ENCODE measurements at places on chromosomes 16 and 17.

- peak; percentile 31 for DNase-seq
Measured at GRCh38 chr16:11781773-11782172, 15.3 kb downstream of the ZC3H7A start.

DNA sequence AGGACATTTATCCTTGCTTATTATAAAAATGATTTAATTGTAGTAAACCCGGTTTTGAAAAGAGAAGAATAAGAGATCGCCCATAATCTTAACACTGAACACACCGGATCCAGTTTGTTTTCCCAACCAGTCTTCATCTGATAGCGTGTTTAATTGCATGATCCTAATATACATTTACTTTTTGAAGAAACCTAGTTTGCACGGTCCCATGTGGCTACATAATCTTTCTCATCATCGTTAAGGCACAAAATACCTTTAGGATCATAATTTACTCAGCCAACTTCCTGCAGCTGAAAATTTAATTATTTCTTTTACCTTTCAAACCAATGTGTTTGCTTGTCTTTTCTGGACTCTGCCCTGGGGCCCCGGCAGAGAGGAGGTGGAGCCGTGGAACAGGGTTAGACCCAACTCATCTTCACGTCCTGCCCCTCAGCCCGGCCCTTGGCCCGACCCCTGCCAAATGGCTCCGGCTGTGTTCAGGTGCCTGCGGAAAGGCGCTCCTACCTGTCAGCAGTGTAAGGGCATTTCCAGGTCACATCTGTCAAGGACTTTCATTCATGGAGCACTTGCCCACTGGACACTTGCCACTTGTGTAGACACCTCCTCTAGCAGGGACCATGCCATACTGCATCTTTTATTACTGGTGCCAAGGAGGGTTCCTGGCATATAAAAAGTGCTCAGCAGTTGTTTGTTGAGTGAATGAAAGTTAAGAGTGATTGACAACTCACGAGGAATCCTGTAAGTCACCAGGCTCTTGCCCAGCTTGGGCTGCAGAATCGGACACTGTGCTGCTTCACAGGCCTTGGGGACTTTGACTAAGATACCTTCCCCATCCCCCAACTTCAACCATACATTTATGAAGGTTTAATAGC is 28.6 kb downstream of the SMARCE1 start:
- DNase-seq: no peak

- DNase-seq: peak; percentile 62
Measured at GRCh38 chr16:50152807-50153595, at the start of gene TENT4B. TSS of gene TENT4B (plus strand) at chr16:50153306. CDS start at chr16:50153622, 316 bp downstream.

- no peak for DNase-seq
Measured at GRCh38 chr17:45342871-45343526, 26.2 kb upstream of the MAP3K14 start.

DNA sequence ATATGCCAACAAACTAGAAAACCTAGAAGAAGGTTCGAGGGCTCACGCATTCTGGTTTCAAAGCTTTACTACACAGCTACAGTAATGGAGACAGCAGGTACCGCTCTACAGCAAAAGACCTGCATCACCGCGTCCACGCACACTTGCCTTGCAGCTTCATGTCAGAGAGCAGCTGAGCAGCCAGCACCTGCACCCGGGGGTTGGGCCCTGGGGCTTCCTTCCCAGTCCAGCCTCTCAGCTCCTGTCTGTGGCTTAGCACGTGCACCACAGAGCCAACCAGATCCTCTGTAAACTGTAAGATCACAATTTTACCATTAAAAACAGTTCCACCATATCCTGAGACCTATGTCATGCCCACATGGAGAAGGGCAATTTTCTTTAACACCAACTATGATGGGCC is 15.3 kb downstream of the MEAK7 start:
- DNase-seq: no peak

DNA sequence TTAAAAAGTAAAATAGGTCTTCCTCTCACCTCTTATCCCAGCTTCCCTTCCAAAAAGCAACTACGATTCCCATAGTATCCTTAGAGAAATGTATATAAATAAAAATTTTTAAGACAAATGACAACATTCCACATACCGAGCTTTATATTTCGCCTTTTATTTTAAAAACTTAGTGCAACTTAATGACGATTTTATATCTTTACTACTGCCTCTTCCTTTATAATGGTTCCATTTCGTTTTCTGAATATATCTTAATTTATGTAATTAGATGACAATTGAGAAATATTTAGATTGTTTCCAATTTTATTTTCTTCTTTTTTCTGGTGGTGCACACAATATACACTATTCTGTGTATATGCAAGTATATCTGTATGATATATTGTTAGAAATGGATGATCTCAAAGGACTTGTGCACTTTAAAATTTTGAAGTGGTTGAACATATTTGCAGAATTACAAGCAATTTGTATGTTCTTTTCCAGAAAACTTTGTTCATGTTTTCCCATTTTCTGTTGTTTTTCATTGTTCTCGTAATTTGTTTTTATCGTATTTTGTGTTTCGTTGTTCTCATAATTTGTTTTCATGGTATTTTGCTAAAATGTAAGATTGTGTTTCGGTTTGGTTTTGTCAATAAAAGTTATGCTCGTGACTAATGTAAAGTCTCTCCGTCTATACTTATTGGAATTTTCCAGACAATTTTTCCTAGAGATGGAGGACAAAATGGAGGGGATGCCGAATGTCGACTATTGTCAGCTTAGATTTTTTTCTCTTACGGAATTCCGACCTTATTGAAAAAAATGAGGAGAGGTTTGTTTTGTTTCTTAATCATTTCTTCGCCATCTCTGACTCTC is 20.4 kb upstream of the HOXB13 start:
- no peak for DNase-seq

- no peak for DNase-seq
Measured at GRCh38 chr16:82178352-82178751, 8.3 kb upstream of the MPHOSPH6 start.

DNA sequence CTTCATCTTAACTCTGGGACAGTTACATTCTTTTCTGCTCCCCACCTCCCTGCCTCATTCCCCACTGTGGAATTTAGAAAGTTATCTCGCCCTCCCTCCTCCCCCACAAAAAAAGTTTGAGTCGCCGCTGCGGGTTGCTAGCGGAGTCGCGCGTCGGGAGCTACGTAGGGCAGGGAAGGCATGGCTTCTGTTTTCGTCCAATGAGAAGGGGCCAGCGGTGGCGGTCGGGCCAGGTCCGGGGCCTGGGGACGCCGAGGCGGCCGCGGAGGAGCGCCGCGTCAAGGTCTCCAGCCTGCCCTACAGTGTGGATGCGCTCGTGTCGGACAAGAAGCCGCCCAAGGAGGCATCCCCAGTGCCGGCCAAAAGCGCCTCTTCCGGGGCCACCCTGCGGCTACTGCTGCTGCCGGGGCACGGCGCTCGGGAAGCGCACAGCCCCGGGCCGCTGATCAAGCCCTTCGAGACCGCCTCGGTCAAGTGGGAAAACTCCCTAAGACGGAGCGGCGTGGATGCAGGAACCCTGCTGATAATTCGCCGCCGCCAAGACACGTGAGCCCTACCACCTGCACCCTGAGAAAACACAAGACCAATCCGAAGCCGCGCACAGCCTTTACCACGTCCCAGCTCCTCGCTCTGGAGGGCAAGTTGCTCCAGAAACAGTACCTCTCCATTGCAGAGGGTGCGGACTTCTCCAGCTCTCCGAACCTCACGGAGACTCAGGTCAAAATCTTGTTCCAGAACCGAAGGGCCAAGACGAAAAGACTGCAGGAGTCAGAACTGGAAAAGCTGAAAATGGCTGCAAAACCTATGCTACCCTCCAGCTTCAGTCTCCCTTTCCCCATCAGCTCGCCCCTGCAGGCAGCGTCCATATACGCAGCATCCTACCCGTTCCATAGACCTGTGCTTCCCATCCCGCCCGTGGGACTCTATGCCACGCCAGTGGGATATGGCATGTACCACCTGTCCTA is 8.9 kb downstream of the OR4D1 start:
- peak; percentile 7 for DNase-seq

DNA sequence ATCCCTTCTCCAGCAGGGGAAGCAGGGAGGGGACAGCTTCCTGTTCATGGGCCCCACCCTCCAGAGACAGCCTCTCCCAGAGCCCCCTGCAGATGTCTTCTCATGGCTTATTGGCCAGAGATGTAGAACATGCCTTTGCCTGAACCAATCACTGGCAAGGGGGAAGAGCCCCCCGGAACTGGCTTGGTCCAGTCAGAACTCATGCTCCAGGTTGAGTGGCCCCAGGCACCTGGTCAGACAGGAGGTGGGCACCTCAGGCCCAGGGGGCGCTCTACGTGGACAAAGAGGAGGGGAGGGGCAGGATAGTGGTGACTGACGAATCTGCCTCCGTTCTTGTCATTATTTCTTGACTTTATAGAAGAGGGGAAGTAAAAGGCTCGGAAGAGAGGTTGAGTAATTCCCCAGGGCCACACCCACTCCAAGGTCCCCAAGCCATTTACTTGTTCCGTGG is 23.6 kb downstream of the RAB11FIP4 start:
- DNase-seq: no peak

DNA sequence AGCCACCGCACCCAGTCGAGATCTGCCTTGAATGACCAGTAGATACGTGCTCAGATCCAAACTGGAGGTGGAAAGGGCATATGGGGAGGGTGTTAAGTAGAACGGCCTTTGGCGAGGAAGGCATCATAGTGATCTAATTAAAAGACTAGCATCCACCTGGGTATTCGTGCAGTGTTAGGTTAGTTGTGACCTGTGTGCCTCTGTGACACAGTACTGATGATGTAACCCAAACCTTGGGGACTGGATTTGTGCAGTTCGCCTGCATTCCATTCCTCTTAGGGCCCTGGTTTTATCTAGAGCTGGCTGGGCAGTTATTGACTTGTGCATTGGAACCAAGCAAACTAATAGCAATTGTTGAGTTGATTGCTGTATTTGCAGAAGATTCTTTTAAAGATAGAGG is 47.9 kb downstream of the SNX29 start:
- no peak for DNase-seq

- no peak for DNase-seq
Measured at GRCh38 chr17:45976755-45977505, 22.1 kb upstream of the STH start.
